Small intestine (tissue), 16 donors: ENCODE measurements at places on chromosomes 2 and 18. TPM values are rescaled to one million over a fixed set of nuclear protein-coding genes. Genes with fewer than 3 reads are reported as not detected.

IL1R1 gene
- polyA plus RNA-seq = 2.9 TPM

APLF gene
- polyA plus RNA-seq = 0.45 TPM

EFHD1 gene
- 1.8 TPM for polyA plus RNA-seq

SLC9A2 gene
- polyA plus RNA-seq = 4.7 TPM

CSRNP3 gene
- 0.22 TPM for polyA plus RNA-seq

CHST9 gene
- 0.07 TPM for polyA plus RNA-seq

SULT1C4 gene
- polyA plus RNA-seq = 13.3 TPM

CNOT9 gene
- 22.7 TPM for polyA plus RNA-seq

KDSR gene
- polyA plus RNA-seq = 8.6 TPM

SLC25A12 gene
- polyA plus RNA-seq = 5.1 TPM

CD207 gene
- polyA plus RNA-seq = 0.97 TPM

RBM44 gene
- not detected for polyA plus RNA-seq

NGEF gene
- 10.2 TPM for polyA plus RNA-seq

TMEM198 gene
- 23.5 TPM for polyA plus RNA-seq

STPG4 gene
- not detected for polyA plus RNA-seq

CD8B2 gene
- 0.45 TPM for polyA plus RNA-seq

LIMS3 gene
- polyA plus RNA-seq = 0.66 TPM
